ENCODE measurements at places on chromosomes 1 and 21. TPM values are rescaled to one million over a fixed set of nuclear protein-coding genes. Genes with fewer than 3 reads are reported as not detected.

DNA sequence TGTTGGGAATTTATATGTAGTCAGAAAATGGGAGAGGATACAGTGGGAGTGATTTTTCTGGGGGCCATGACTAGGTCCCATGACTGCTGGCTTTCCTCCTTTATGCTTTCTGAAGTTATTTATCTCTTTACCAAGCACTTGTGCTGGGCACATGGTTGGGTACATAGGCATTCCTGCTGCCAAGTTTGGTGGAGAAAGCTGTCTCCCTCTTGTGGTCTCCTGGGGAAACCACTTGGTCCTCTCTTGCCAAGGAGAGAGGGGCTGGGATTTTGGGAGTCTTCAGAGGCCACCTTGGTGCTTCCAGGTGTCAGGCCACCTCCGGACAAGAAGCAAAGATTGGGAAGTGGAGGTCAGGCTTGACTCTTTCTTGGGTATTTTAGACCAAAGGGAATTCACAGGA lies 120.2 kb upstream of the KCNE2 start:
- H3K27me3 ChIP-seq: no peaks in the 10 kb centered on the region
- no peak for DNase-seq
- H3K4me3 ChIP-seq: no peak overlapping the region

DNA sequence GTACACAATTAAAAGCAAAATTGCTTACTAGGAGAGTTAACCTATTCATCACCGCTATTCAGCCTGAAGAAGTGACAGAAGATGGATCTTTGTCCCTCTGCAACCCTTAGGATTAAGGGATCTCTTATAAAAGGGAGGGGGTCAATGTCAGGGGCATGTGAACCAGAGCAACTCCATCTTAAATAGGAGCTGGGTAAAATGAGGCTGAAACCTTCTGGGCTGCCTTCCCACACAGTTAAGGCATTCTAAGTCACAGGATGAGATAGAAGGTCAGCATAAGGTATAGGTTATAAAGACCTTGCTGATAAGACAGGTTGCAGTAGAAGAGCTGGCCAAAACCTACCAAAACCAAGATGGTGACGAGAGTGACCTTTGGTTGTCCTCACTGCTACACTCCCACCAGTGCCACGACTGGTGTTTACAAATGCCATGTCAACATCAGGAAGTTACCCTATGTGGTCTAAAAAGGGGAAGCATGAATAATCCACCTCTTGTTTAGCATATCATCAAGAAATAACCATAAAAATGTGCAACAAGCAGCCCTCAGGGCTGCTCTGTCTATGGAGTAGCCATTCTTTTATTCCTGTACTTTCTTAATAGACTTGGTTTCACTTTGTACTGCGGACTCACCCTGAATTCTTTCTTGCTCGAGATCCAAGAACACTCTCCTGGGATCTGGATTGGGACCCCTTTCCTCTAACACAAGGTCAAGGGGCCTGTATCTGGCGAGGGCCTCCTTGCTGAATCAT lies 35.3 kb upstream of the NEK2 start:
- H3K27ac ChIP-seq: no peak overlapping the region
- no peaks in the 10 kb centered on the region for H3K27me3 ChIP-seq
- H3K36me3 ChIP-seq: no peaks in the 10 kb centered on the region
- H3K4me3 ChIP-seq: no peak overlapping the region

- DNase-seq: no peak
- no peaks in the 10 kb centered on the region for H3K4me1 ChIP-seq
- no peak overlapping the region for H3K4me3 ChIP-seq
Measured at GRCh38 chr1:65758128-65758527, 34.6 kb upstream of the PDE4B start.

DNA sequence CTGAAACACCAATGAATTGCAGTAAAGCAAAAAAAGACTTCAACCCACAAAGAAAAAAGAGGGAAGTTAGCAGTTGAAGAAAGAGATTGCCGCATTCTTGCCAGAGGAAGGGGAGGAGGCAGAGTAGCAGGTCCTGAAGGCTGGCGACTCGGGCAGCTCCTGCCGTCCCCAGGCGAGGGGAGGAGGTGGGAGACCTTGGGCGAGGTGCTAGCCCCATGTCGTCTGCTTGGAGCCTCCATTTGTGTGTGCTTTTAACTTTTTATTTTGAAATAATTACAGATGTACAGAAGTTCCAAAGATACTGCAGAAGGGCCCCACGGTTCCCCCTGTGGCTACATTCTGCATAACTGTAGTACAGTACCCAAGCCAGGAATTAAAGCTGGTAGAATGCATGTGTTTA lies 6.7 kb downstream of the TRPM2 start:
- H3K27ac ChIP-seq: no peak overlapping the region
- H3K4me3 ChIP-seq: no peak overlapping the region
- no peaks in the 10 kb centered on the region for H3K4me1 ChIP-seq
- no peaks in the 10 kb centered on the region for H3K27me3 ChIP-seq
- H3K36me3 ChIP-seq: no peaks in the 10 kb centered on the region

- H3K4me1 ChIP-seq: no peaks in the 10 kb centered on the region
- H3K4me3 ChIP-seq: no peak overlapping the region
- H3K36me3 ChIP-seq: no peaks in the 10 kb centered on the region
- DNase-seq: no peak
- no peaks in the 10 kb centered on the region for H3K27me3 ChIP-seq
- H3K27ac ChIP-seq: no peak overlapping the region
Measured at GRCh38 chr1:201328576-201328975, 45.3 kb downstream of the PKP1 start.

- no peaks in the 10 kb centered on the region for H3K4me1 ChIP-seq
- H3K27ac ChIP-seq: no peak overlapping the region
- no peak for DNase-seq
- no peak overlapping the region for H3K4me3 ChIP-seq
- H3K27me3 ChIP-seq: no peaks in the 10 kb centered on the region
Measured at GRCh38 chr1:47578026-47578720, 140.3 kb downstream of the FOXD2 start.

GRCh38 chr1:231836227-231836893 lies 209.8 kb downstream of the DISC1 start:
- no peak for DNase-seq
- no peaks in the 10 kb centered on the region for H3K36me3 ChIP-seq
- H3K4me3 ChIP-seq: no peak overlapping the region
- no peaks in the 10 kb centered on the region for H3K4me1 ChIP-seq
- no peak overlapping the region for H3K27ac ChIP-seq

The OR2M5 gene
- total RNA-seq: not detected

The S100A7A gene
- total RNA-seq: not detected

The ZNF593OS gene
- not detected for total RNA-seq

The TMEM63A gene
- 105 TPM for total RNA-seq
